ENCODE measurements at places on chromosomes 4 and X.

DNA sequence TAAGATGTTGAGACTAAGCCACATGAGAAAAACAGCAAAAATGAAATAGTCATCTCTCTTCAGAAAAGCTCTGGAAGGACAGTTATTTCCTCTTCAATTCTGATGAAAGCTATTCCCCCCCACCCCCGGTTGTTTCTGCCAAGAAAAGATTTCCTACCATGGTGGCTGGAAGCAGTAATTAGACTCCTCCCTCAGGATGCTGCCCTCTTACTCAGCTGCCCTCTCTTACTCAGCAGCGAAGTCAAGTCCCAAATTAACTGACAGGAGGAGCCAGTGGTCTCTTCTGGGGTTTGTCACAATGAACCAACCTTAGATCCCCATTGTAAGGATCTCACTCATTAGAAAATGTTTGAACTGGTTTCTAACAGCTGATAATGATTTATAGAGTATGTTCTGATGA, 38.0 kb downstream of the GPM6B start:
- peak; percentile 40 for DNase-seq

DNA sequence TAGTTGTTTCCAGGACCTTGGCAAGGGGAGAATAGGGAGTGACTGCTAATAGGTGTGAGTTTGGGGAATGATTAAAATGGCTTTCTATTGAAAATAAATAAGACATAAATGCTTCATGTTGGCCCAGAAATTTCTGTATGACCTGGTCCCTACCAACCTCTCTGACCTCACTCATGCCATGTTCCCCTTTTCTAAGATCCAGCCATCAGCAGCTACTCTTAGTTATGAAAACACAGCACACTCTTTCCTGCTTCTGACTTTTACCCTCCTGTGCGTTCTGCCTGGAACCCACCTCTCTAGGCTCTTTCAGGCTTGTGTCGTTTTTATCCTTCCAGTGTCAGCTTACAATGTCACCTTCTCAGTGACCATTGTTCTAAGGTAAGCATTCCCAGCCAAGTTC, 14.8 kb upstream of the CXCL5 start:
- no peak for DNase-seq

DNA sequence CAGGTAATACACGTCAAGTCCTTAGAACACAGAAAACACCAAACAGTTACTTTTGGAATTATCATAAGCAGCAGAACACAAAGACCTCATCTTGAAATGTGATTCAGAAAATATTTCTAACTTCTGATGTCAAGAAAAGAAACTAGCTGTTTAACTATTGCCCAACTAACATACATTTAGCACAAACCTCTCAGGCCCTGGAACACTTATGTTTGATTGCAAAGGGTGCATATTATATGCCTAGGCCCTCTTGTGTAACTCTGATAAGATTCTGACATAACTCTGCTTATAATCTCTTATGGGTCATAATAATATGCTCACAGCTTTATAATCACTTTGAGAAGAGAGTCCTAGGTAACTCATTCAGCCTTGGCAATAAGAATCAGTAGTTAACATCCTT, 62.6 kb downstream of the TBC1D9 start:
- no peak for DNase-seq

DNA sequence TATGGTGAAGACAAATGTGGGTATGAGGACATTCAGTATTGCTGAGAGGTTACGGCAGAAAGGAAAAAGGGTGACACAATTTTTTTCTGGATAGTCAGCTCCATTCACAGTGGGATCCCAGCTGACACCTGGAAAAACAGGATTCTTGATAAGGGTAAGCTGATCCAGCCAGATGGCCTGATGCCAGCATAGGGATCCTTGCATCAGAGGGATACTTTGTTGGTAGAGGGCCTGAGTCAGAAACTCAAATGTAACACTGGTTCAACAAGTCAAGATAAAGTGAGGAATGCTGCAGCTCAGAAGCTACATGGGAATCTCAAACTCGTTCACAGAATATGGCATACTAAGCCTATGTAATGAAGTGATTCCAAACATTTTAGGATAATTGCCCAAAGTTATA, 726.7 kb downstream of the C4orf33 start:
- no peak for DNase-seq

GRCh38 chrX:18424482-18425198, 768 bp upstream of the CDKL5 start:
- DNase-seq, result peak; percentile 8

- DNase-seq, result no peak
Observed at GRCh38 chrX:119492463-119492862, 24.2 kb downstream of the SLC25A5 start.

DNA sequence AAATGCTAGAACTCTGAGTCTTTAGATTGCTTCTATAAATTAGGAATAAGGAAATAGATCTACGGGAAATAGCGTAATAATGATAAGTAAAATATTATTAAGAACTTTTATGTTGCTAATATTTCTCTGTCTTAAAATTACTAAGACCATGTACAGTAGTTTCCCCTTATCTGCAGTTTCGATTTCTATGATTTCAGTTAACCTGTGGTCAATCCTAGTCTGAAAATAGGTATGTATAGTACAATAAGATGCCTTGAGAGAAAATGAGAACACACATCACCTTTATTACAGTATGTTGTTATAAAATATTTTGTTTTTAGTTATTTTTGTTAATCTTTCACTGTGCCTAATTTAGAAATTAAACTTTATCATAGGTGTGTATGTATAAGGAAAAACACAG, 92.6 kb downstream of the CCSER1 start:
- no peak for DNase-seq

DNA sequence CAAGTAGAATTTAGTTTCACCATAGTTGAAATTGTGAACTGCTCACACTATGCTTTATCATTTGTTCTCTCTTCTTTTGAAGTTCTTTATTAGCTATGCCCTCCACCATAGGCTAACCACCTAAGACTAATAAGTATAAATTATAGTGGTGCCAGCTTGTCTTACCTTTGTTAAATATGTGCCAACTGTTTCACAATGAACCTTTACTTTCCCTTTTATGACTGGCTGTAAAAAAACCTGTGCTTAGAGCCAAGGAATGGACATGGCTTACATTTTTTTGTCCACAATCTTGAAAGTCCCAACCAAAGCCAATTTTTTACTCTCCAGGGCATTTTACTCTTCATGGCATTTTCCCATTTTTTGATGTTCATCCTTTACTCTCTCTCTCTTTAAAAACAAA, 123.5 kb upstream of the LEF1 start:
- DNase-seq, result no peak

- DNase-seq, result peak; percentile 11
Observed at GRCh38 chrX:15451913-15452312, 41.2 kb downstream of the PIR start.

GRCh38 chr4:69787879-69788278, 27.5 kb upstream of the SULT1B1 start:
- no peak for DNase-seq

- DNase-seq, result no peak
Observed at GRCh38 chrX:25096522-25097045, 80.8 kb upstream of the ARX start.

GRCh38 chr4:15558561-15558960, 88.9 kb downstream of the CC2D2A start:
- DNase-seq, result no peak

GRCh38 chrX:78064152-78064551, 39.9 kb upstream of the PGK1 start:
- no peak for DNase-seq

DNA sequence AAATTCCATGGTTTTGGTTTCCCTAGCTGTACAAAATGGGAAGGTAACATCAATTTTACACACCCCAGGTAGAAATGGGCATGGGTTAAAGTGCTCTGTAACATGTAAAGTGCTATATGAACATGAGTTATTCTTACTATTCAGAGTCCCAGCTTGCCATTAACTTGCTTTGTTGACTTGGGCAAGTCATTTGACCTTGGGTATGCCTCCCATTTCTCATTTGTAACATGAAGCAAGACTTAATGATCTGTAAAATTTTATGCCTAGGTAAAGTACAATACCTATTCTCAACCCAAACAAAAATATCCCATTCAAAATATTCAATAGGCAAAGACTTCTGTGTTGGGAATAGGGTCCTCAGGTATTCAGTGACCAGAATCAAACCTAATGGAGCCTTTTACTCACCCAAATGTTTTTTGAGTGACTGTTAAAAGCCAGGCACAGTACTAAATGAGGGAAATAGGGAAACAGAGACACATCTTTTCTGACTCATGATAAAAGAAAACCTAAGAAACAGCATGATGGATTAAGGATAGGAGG, 126.6 kb downstream of the SH3RF1 start:
- no peak for DNase-seq

DNA sequence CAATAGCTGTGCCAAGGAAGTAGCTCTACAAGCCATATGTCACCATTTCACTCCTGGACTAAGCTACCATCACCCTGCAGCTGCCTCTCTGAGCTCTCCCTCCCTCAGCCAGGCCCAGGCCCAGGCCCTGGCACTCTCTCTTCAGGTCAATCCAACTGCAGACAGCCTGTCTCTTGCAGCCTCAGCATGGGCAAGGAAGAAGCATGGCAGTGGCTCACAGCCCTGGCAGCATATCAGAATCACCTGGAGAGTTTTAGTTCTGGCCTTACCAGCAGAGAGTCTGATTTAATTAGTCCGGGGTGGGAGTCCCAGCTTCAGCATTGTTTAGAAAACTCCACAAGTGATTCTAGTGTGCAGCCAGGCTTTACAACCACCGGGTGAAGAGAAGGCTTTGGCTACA, 31.5 kb downstream of the NALF2 start:
- no peak for DNase-seq

GRCh38 chr4:124025428-124025827, 628.8 kb downstream of the SPRY1 start:
- DNase-seq, result peak; percentile 9

DNA sequence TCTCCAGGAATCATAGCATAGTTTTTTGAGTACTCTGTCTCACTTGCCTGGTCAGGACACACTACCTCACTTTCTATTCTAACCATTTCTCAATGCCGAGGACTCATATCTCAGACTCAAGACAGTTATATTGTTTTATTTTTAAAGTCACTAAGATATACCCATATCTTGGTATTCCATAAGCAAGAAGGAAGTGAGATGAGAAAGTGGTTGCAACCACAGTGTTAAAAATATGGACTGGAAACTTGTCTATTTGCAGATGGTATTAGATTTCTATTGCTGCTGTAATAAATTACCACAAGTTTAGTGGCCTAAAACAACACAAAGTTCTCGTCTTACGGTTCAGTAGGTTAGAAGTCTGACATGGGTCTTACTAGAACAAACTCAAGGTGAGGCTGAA, 344.8 kb upstream of the MAGEB2 start:
- DNase-seq, result no peak

- peak; percentile 18 for DNase-seq
Observed at GRCh38 chrX:84339507-84340364, 151.7 kb upstream of the RPS6KA6 start.

DNA sequence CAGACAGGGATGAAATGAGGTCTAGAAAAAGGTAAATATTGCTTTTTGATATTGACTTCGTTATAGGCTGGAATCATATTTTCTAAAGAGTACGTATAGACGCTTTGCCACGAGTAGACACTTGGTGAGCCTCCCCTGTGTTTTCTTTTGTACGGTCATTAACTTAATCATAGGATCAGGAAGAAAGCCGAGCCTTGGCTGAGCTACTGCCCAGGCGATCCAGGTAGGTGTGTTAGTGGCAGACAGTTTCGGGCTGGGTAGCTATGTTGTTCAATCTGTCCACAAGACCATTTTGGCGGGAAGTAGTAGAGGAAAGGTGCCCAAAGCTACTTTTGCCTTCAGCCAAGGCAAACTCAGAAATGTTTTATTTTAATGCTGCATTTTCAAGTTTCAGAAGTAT, 8.8 kb downstream of the PRDM8 start:
- DNase-seq, result no peak

DNA sequence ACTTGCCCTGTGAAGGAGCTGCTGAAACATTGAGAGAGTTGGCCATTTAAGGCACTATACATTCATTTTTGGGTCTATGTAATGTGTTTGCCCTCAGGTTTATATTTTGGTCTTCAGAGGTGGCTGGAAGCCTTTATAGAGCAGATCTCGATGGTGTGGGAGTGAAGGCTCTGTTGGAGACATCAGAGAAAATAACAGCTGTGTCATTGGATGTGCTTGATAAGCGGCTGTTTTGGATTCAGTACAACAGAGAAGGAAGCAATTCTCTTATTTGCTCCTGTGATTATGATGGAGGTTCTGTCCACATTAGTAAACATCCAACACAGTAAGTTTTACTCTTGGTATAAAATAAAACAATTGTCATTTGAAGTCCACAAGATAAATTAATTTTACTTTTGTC, 31.1 kb downstream of the EGF start:
- no peak for DNase-seq

GRCh38 chrX:75158054-75158453, 2.0 kb upstream of the ABCB7 start:
- no peak for DNase-seq

DNA sequence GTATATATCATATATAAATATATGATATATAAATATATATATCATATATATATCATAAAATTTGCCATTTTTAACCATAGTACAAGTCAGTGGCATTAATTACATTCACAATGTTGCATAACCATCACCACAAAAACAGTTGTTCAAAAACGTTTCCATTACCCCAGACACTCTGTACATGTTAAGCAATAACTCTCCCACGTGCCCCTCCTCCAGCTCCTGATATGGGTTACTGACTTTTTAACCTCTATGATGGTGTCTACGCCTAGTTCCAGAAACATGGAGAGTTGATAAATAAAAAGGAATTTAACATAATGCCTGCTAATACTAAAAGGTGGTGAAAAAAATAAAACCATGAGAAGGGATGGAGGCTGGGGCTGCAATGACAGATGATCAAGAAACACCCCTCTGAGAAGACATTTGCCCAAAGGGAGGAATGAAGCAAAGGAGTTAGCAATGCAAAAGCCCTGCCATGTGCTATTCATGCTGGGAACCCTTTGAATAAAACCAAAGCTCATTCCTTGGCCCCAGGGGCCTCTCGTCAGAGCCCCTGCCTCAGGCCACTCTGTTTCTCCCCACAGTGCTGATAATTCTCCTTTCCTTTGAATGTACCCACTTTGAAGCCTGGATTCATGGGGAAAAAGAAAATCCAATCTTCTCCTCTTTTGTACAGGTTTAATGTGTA, 144.3 kb downstream of the NWD2 start:
- no peak for DNase-seq

- no peak for DNase-seq
Observed at GRCh38 chr4:63578383-63578782, 830.9 kb downstream of the TECRL start.

DNA sequence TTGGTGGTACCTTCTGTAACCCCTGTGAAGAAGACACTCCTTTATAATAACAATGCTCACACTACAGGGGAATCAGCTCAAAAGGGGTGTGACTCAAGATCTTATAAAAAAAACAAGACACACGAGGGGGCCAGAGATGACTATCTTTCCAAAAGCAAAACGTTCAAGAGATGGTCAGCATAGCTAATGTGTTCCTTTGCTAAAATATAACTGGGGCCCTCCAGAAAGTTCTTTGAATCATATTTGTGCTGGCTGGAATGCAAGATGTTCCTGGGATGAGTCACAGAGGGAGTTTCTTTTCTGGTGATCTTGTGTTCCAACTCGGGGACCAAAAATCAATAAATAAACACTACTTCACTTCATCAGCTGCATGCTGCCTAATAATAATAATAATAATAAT, 46.5 kb downstream of the RAI2 start:
- peak; percentile 33 for DNase-seq

- peak; percentile 48 for DNase-seq
Observed at GRCh38 chr4:176340871-176341685, 21.3 kb downstream of the SPCS3 start.

GRCh38 chrX:150696331-150696730, 3.1 kb downstream of the MTMR1 start:
- DNase-seq, result no peak

Data from AG20443 (cell line).